ENCODE measurements at places on chromosomes 11 and 22.

GRCh38 chr11:117417856-117418255, 90.2 kb downstream of the CEP164 start:
- DNase-seq: no peak

- DNase-seq: peak; percentile 11
These were observed 673.1 kb downstream of the KCNA4 start for GRCh38 chr11:29343465-29344333.

- no peak for DNase-seq
These were observed 9.5 kb downstream of the HARBI1 start for GRCh38 chr11:46607516-46607915.

DNA sequence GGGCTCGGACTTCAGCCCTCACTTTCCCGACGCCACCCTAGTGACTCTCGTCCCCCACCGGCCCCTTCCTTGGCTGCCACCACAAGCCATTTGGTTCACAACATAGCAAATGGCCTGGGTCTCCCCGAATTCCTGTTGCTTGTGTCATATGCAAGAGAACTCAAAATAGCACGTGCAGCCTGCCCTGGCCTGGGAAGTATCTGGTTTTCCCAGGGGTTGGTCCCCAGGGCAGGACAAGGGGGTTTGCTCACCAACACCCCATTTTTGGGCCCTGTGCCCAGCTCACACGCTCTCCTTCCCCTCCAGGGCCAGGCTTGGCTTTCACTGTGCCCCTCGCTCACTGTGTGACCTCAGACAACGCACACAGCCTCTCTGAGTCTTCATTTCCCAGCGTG, 12.8 kb upstream of the TPCN2 start:
- no peak for DNase-seq

DNA sequence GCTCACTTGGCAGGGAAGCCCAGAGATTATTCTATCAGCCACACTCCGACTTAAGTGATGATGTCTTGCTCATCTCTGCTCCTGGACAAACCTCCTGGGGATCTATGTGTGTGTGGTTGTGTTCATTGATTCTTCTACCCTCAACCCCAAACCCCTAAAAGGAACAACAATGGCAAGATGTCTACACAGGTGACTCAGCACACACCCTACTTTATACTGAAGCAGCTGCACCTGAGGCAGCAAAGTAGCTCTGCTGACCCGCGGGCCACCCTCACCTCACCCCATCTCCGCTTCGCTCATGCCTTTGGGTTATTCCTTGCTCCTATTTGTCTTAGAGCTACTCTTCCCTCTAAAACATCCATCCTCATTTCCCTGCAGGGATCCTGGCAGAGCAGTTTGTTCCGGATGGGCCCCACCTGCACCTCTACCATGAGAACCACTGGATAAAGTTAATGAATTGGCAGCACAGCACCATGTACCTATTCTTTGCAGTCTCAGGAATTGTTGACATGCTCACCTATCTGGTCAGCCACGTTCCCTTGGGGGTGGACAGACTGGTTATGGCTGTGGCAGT, 38.7 kb downstream of the TMEM45B start:
- DNase-seq: no peak
